ENCODE measurements at places on chromosomes 7 and 10. TPM values are rescaled to one million over a fixed set of nuclear protein-coding genes. Genes with fewer than 3 reads are reported as not detected.

Gene NOS3
- total RNA-seq, result 4.6 TPM

Gene LIPJ
- 0.09 TPM for total RNA-seq

Gene SNX10
- total RNA-seq, result 2.5 TPM

Gene SPDYE6
- total RNA-seq, result not detected

Data from fibroblast of the aortic adventitia (primary cell).